ENCODE measurements at places on chromosomes 2 and 18.

GRCh38 chr2:227460070-227460485 lies 11.9 kb upstream of the AGFG1 start:
- peaks cover 11% of the 10 kb centered on the region for H3K4me1 ChIP-seq
- peaks cover 7% of the 10 kb centered on the region for H3K27me3 ChIP-seq
- H3K27ac ChIP-seq, result no peak overlapping the region
- no peak for DNase-seq
- no peaks in the 10 kb centered on the region for H3K36me3 ChIP-seq

GRCh38 chr2:192500550-192501200 lies 305.9 kb upstream of the TMEFF2 start:
- H3K4me3 ChIP-seq, result no peak overlapping the region
- DNase-seq, result no peak
- peak overlapping the region; percentile 66 for H3K27ac ChIP-seq
- H3K27me3 ChIP-seq, result no peaks in the 10 kb centered on the region
- no peaks in the 10 kb centered on the region for H3K4me1 ChIP-seq
- H3K36me3 ChIP-seq, result no peaks in the 10 kb centered on the region

DNA sequence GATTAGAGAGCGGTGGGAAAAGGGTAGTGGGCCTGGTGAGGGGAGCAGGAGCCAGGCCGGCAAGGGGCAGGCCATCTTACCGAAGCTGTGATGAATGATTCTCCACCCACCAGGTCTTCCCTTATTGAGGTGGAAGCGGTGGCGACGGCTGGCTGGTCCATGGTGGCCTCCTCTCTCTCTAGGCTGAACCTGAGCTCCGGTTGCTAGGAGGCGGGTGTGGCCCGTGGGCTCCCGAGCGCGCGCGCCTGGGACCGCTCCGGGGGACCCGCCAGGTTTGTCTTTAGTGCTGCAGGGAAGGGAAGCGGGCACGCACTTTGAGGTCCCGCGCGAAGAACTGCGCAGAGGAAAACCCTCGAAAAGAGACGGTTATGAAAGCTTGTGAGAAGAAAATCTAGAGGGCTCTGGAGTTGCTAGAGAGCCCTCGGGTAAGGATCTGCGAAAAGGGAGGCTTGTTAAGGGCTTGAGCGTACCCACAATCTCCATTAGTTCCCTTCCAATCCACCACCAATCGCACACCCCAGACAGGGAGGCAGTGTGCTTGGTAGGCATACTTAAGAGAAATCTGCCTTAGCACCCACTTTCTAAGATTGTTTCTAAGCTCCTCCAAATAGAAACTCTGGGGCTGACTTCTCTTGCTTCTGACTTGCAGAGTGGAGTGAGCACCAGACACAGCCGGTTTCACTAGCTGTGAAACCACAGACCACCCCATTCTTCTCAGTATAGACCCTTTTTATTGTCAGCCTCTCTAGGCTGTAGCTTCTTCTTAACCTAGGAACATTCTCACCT lies at the start of gene STPG4:
Gene STPG4, minus strand, starts transcription at position 218 of the 786 bp plus-strand sequence. Its CDS starts 57 bp downstream, at position 161.
- H3K4me1 ChIP-seq, result peaks cover 9% of the 10 kb centered on the region
- DNase-seq, result no peak
- H3K27ac ChIP-seq, result peak within 1 kb of the TSS; percentile 70

GRCh38 chr2:187459256-187459655 lies 11.2 kb upstream of the CALCRL start:
- no peak for DNase-seq
- no peak overlapping the region for H3K4me3 ChIP-seq
- peaks cover 4% of the 10 kb centered on the region for H3K27me3 ChIP-seq
- H3K27ac ChIP-seq, result no peak overlapping the region
- no peaks in the 10 kb centered on the region for H3K36me3 ChIP-seq
- H3K4me1 ChIP-seq, result no peaks in the 10 kb centered on the region

- DNase-seq, result no peak
- H3K4me3 ChIP-seq, result no peak overlapping the region
- no peaks in the 10 kb centered on the region for H3K36me3 ChIP-seq
- H3K4me1 ChIP-seq, result no peaks in the 10 kb centered on the region
Measured at GRCh38 chr2:227829337-227829736, 15.7 kb downstream of the CCL20 start.

GRCh38 chr2:227509824-227510619 lies 38.1 kb downstream of the AGFG1 start:
- H3K27ac ChIP-seq, result peak overlapping the region; percentile 50
- no peak for DNase-seq
- no peaks in the 10 kb centered on the region for H3K27me3 ChIP-seq

DNA sequence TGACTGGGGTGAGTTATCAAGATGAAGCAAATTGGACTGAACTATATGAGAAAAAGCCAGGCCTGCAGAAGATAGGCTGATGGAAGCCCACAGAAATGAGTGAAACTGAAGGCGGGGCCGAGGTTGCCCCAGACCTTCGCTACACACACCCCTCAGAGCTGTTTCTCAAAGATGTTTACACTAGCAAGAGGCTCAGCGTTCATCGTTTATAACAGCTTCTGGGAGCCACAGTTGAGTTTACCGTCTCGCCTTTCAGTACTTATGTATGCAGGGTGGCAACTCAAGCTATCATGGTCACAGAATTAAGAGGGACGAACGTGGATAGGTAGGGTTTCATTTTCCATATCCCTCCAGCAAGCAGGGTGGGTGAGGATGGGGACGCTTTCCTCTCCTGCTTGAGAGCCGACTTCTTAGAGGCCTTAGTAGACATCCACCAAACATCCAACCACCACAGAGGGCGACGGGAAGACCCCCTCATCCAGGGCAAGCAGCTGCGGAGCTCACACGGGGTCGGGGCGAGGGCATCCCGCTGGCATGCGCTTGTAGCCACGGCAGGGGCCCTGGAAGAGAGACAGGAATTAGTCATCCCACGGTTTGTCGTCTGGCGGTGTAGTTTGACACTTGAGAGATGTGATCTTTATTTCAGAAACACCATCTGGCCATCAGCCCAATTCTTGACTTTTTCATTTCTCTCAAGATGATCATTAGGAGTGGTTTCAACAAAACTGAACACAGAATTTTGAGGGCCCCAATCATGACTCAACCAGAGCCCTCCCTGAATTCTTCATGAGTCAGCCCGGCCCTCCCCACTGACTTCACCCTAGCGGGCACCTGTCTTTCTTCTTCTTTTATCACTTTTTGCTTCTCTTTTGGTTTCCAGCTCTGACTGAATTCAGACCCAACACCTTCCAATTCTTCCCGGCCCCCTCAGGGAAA lies 109.1 kb upstream of the CTDP1 start:
- no peak overlapping the region for H3K4me3 ChIP-seq
- H3K27ac ChIP-seq, result peak overlapping the region; percentile 50
- peaks cover 2% of the 10 kb centered on the region for H3K27me3 ChIP-seq
- DNase-seq, result no peak
- peaks cover 6% of the 10 kb centered on the region for H3K36me3 ChIP-seq
